ENCODE measurements at places on chromosomes 5 and 9. TPM values are rescaled to one million over a fixed set of nuclear protein-coding genes. Genes with fewer than 3 reads are reported as not detected.

The CAMK4 gene
- total RNA-seq, result 0.75 TPM

DNA sequence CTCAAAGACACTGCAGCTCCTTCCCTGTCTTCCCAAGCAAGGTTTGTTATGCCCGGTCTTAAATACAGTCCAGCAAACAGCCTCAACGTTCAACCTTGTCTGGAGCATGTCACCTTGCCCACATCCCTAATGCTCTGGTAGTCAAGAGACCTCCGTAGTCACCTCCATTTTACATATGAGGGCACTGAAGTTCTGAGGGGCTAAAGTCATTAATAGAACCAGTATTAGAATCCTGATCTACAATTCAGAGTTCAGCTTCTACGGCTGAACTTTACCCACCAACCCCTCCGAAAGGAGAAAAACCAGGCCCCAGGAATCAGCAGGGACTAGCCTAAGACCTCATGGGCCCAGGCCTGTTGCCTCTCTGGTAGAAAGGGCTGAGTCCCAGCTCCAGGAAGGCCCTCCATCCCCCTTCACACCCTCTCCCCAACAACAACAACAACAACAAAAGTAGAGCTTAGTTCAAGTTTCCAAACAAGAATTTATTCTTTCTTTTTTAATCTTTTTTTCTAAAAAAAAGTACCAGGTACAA, 795 bp upstream of the STOML2 start:
- DNase-seq, result no peak

DNA sequence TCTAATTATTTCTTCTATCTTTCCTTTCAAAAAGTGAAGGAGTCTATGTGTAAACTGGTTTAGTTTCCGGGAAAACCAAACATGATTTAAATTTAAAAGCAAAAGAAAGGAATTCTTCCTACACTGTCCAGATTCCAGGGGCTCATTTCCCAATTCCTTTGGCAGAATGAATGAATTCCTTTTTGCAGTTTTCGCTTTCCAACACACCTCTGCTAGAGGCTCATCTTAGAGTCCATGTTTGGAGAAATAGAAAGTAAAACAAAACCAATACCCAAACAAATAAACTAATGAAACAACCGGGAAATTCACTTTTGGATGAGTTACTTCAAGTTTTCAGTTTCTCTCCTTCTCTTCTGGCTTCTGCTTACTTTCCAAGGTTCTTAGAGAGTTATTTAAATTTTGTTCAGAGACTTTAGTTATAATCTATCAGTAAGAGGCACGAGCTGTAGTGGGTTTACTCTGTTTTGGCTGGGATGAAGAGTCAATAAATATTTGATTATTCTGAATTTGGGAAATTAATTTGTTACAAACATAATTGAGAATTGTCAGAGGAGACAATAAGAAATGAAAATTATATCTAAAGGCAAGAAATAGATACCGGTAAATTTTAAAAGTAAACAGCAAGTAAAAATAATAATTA, 365.0 kb upstream of the CDH9 start:
- no peak for DNase-seq

GRCh38 chr5:7208938-7209337, 187.0 kb upstream of the ADCY2 start:
- no peak for DNase-seq

DNA sequence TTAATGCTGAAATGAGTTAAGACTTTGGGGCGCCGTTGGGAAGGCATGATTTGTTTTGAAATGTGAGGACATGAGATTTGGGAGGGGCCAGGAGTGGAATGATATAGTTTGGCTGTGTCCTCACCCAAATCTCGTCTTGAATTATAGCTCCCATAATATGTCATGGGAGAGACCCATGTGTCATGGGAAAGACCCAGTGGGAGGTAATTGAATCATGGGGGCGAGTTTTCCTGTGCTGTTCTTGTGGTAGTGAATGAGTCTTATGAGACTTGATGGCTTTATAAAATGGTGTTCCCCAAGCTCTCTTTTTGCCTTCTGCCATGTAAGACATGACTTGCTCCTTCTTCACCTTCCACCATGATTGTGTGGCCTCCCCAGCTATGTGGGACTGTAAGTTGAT, 5.1 kb downstream of the SLC25A48 start:
- DNase-seq, result no peak

Measured in kidney epithelial cell (primary cell).